Pancreas (tissue), 10 donors: ENCODE measurements at places on chromosomes 1 and 21. TPM values are rescaled to one million over a fixed set of nuclear protein-coding genes. Genes with fewer than 3 reads are reported as not detected.

DNA sequence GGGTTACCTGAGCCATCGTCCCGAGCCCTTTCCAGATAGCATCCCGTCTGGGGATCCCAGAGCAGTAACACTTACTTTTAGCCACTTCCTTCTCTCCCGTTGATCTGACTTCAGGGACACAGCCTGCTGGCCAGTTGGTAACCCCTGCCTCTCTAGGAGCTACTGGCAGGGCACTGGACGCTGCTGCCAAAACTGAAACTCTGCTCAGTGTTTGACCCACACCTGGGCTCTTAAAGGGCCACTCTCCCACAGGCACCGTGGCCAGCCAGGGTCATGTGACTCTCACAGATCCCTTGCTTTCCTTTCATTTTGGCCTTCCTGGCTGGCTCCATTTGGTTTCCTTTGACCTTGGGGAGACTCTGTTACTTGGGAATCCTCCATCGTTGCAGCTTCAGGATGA, at the start of gene PIGR:
TSS of gene PIGR (minus strand) at position 206 of the 400 bp plus-strand sequence. CDS start 5,935 bp downstream, outside the sequence.
- DNase-seq = no peak

DNA sequence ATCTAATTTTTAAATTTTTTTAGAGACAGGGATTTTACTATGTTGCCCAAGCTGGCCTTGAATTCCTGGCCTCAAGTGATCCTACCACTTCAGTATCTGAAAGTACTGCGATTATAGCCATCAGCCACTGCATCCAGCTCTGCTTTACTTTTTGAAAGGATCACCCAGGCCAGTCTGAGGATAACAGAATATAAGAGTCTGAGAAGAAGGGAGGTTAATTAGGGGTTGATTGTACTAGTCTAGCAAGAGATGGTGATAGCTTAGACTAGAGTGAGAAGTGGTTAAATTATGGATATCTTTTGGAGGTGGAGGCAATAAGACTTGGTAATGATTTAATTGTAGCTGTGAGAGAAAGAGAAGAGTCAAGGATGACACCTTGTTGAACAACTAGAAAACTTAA, 32.2 kb downstream of the PHACTR4 start:
- DNase-seq = no peak

GRCh38 chr21:42312626-42313104, 2.5 kb downstream of the TFF3 start:
- DNase-seq = no peak

DNA sequence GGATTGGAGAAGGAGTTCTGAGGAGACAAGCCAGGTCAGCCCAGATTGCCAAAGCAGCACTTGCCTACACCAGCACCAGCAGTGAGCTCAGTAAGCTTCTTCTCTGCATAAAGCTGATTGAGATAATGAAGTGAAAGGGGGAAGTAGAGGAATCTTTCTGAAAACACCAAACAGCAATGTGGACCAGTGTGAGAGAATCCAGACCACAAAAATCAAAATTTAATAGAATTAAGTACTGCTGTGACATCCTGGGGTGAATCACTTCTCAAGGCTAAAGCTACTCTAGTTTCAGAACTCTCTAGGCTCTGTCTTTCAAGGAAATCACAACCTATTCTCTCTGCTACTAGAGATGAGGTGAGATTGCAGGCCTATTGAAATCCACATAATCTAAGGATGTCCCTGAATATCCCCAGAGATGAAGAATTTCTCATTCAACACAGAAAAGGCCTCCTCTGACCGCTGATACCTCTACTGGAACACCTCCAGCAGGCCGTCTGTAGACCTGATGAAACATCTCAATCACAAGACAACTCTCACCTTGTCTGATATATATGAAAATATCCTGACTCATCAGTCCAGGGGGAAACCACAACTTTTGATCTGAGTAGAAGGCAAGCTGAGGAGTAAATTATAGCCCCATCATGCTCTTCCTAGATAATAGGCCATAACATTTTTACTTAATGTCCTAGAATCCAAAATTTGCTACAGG, at the start of gene FCRL4:
TSS of gene FCRL4 (minus strand) at position 127 of the 709 bp plus-strand sequence. CDS start 141 bp downstream, outside the sequence.
- DNase-seq = no peak

DNA sequence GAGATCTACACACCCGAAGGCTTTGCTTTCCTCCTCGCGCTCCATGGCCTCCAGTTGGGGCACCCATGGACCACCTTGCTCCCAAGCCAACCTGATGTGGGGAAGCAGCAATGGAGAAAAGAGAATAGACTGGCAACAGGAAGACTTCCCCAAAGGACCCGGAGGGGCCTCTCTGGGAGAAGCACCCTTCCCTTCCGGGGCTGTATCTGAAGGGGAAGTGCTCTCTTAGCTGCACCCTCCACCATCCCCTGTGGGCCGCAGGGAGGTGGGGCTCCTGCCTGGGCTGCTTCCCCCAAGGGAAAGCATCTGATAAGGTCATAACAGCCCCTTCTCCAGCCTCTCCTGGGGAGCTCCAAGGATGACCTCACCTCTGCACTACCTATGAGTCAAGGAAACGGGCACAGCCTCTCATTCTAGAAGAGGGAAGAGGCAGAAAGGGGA, 100.2 kb downstream of the RIPK4 start:
- DNase-seq = no peak

- DNase-seq = no peak
Measured at GRCh38 chr1:231719485-231720183, 93.0 kb downstream of the DISC1 start.

DNA sequence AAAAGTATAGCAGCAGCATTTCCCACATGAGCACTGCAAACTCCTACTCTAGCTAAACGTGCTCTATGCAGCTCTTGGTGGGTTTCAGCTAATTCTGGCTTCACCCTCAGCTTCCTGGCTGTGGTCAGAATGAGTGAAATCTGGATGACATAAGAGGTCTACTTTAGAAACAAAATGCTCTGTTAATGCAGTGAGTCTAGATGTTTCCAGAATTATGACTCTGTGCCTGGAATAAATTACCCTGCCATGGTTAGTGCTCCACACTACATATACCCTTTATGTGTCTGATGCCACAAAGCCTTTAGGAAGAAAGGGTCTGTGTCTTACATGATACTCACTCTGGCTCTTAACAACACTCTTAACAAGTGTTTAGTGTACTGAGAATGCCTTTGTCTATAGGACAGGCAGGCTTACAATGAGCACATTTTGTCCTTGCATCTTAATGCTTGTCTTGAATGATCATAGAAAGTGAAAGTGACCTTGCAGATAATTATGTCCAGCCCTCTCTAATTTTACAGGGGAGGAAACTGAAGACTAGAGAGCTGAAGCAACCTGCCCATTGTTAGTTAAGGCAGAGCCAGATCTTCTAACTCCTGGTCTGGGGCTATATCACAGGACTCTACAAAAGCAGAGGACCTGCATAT, 9.2 kb downstream of the S100A10 start:
- DNase-seq = no peak

DNA sequence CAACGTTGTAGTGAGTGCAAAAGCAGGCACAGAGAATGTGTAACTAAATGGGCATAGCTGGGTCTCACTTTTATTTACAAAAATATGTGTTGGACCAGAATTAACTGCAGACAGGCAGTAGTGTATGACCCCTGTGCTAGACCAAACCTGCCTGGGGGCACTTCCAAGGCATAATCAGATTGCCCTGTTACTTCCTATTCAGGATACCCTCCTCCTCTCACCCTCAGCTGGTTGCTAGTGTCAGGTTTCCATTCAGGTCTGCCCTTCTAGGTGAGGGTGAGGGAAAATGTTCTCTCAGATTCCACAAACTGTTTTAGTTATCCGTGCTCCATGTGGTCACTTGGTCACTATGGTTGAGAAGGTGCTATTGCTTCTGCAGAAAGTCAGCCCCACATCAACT, 387.3 kb downstream of the LMX1A start:
- no peak for DNase-seq

DNA sequence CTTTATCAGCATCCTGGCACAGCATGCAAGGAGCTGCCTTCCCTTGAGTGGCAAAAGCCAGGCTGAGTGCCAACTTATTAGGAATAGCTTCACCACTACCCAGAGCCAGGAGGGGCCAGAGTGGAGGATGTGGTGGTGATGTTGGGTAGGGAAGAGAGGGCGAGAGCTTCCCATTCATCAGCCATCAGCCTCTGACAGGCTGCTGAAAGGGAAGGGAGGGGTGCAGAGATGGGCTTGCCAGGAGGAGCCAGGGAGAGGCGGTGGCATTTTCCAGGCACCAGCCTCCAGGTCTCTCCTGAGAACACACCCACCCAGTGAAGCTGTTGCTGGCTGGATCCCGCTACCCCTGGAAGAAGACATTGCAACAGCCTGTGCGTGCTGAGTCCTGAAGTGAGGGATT, 168.5 kb downstream of the ACTL8 start:
- DNase-seq = no peak

DNA sequence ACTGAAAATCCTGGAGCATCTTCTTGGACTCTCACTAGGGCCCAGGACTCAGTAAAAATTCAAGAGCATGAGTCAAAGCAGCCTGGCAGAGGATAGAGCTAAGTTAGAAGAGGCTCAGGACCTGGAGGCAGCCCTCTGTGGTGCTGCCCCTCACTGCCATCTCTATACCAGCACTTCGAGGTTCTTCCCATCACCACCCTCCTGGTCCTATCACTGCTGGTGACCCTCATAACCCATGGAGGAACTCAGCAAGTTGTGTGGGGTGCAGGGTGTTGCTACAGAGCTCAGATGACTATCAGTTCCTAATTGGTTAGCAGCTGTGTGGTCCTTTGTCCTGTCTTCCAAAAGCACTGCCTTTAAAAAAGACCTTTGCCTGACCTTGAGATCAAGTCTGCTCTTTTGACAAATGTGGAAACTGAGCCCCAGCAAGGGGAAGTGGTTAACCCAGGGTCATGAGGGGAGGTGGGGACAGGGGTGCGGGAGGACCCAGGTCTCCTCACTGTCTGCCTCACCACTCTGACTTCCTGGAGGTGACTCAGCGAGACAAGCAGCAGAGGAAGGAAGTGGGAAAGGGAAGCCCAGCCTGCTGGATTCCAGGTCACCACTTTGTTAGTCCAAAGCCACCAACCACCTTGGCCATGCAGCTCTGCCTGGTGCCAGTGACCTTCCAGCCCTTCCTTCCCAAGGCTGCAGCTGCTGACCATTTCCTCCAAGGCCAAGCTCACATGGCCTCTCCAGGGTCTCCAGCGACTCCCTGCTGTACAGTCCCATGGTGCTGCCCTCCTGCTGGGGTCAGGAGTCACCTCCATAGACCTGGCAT, 199.4 kb upstream of the EDN2 start:
- DNase-seq = no peak

DNA sequence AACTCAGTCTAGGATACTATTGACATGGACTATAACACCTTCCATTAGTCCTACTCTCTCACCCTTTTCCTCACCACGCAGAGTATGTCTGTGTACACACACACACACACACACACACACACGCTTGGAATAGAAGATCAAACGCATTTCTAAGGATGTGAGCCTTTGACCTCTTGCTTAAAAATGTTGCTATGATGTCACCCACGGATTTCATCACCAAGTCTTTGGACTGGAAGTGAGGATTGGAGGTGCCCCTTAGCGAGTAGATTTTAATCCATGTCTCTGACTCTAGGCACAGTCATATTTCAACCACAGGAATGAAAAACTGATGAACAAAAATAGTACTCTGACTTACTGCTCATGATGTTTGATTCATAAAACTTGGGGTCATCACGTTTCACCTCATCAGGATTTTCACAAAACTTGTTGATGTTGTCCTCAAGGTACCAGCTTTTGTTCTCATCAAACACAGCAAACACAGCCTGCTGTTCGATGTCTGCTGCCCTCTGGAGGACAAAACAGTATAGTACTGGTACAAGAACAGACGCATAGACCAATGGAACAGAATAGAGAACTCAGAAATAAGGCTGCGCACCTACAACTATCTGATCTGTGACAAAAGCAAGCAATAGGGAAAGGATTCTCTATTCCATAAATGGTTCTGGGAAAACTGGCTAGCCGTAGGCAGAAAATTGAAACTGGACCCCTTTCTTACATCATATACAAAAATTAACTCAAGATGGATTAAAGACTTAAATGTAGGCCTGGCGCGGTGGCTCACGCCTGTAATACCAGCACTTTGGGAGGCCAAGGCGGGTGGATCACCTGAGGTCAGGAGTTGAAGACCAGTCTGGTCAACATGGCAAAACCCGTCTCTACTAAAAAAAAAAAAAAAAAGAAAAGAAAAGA, 39.9 kb downstream of the F5 start:
- no peak for DNase-seq

DNA sequence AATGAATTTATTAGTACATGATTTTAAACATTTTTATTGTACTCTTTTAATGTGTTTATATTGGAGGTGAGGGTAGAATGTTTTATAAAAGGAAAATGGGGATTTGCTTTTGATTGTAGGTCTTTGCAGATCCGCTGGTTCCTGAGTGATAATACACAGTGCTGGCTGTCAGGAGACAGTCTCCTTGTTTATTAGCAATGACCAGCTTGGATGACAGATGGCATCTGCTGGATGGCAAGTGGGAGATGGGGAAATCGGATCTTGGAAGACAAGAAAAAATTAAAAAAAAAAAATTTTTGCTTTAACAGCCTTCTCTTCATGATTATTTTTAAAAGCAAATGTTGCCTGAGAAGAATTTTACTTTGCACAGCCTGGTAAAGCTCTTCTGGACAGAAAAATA, 4.4 kb upstream of the PHTF1 start:
- no peak for DNase-seq

DNA sequence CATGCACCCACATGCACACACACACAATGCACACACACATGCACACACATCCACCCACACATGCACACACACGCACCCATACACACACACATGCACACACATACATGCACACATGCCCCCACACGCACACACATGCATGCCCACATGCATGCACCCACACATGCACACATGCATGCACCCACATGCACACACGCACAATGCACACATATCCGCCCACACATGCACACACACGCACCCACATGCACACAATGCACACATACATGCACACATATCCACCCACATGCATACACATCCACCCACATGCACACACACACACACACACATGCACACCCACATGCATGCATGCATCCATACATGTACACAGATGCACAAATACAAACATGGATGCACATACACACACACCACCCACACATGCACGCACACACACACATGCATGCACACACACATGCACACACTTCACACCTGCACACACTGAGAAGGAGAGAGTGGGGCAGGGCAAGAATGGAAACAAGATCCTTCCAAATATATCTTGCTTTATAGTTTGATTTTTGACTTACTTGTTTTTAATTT, 123.2 kb downstream of the NPHP4 start:
- no peak for DNase-seq

- peak; percentile 74 for DNase-seq
Measured at GRCh38 chr1:205680073-205680851, at the start of gene SLC45A3. Gene SLC45A3 (minus strand): TSS chr1:205680509. CDS start chr1:205664656, 15,853 bp downstream.

PROX1 gene
- total RNA-seq = 46.9 TPM

KRTAP13-2 gene
- not detected for total RNA-seq

SPRR2F gene
- not detected for total RNA-seq

LGALS8 gene
- total RNA-seq = 18.5 TPM

MXRA8 gene
- 11.3 TPM for total RNA-seq

CD5L gene
- total RNA-seq = not detected

A3GALT2 gene
- not detected for total RNA-seq

PDZK1 gene
- total RNA-seq = 9.7 TPM

PTPN22 gene
- total RNA-seq = 1.0 TPM

LAX1 gene
- total RNA-seq = 1.0 TPM

TGFB2 gene
- 2.3 TPM for total RNA-seq

CD34 gene
- total RNA-seq = 7.6 TPM
